ENCODE measurements at places on chromosomes 6 and 20. TPM values are rescaled to one million over a fixed set of nuclear protein-coding genes. Genes with fewer than 3 reads are reported as not detected.

The FAM209B gene
- 3.2 TPM for total RNA-seq

The BPI gene
- total RNA-seq: not detected

GRCh38 chr6:93307505-93308409 lies 111.6 kb downstream of the EPHA7 start:
- no peaks in the 10 kb centered on the region for H3K27me3 ChIP-seq
- H3K4me1 ChIP-seq: no peaks in the 10 kb centered on the region
- no peaks in the 10 kb centered on the region for H3K36me3 ChIP-seq
- H3K27ac ChIP-seq: no peak overlapping the region

The EFCAB8 gene
- 1.8 TPM for total RNA-seq

GRCh38 chr6:164069350-164069990 lies 655.0 kb downstream of the QKI start:
- no peaks in the 10 kb centered on the region for H3K4me1 ChIP-seq
- no peak overlapping the region for H3K27ac ChIP-seq
- peaks cover 12% of the 10 kb centered on the region for H3K27me3 ChIP-seq
- DNase-seq: no peak
- H3K4me3 ChIP-seq: no peak overlapping the region

The RFX6 gene
- total RNA-seq: not detected

The CST5 gene
- not detected for total RNA-seq

DNA sequence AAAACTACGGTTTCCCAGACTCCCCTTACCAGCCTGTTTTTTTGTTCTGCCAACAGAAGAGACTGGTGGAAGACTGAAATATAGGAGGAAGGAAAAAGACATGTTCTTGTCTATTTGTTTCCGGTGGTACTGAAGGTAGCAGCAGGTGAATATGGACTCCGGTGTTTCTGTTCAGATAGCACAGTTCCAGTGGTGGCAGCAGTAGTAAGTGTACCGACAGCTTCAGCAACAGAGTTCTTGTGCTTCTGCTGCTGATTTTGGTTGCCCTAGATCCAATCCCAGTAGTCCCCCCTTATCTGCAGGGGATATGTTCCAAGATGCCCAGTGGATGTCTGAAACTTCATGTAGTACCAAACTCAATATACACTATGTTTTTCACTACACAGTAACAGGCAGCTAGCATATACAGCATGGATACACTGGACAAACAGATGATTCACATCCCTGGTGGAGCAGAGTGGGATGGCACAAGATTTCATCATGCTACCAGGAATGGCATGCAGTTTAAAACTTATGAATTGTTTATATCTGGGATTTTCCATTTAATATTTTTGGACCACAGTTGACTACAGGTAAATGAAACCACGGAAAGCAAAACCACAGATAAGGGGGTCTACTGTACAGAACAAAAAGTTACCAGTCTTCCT lies 301.8 kb downstream of the BTBD9 start:
- H3K36me3 ChIP-seq: peaks cover 3% of the 10 kb centered on the region
- H3K27me3 ChIP-seq: no peaks in the 10 kb centered on the region
- peaks cover 2% of the 10 kb centered on the region for H3K4me1 ChIP-seq
- H3K27ac ChIP-seq: no peak overlapping the region
- DNase-seq: no peak

- H3K4me3 ChIP-seq: no peak overlapping the region
- no peak for DNase-seq
- H3K27me3 ChIP-seq: peaks cover 9% of the 10 kb centered on the region
- H3K36me3 ChIP-seq: no peaks in the 10 kb centered on the region
Measured at GRCh38 chr6:119950681-119951080, 601.1 kb upstream of the MAN1A1 start.

DNA sequence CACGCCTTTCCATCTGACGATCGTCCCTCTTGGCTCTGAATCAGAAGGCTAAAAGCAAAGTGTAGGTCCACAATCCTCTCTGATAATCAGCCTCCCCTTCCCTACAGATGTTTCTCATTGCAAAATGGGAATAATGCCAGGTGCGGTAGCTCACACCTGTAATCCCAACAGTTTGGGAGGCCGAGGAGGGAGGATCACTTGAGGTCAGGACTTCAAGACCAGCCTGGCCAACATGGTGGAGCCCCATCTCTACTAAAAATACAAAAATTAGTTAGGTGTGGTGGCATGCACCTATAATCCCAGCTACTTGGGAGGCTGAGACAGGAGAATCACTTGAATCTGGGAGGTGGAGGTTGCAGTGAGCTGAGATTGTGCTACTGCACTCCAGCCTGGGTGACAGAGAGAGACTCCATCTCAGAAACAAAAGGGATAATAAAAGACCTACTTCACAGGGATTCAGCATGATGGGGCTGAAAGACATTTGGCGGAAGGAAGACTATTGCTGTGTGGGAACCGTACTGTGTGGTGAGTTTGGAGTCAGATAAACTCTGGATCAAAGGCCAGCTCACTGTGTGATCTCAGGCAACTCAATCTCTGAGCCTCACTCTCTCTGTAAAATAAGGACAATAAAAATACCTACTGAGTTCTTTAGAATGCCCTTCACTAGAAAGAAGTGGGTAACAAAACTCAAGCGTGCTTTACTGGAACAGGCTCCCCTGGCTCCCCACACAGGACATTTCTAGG lies 15.9 kb upstream of the SLC9A8 start:
- H3K36me3 ChIP-seq: peaks cover 4% of the 10 kb centered on the region
- H3K27ac ChIP-seq: no peak overlapping the region
- H3K4me1 ChIP-seq: peaks cover 16% of the 10 kb centered on the region

DNA sequence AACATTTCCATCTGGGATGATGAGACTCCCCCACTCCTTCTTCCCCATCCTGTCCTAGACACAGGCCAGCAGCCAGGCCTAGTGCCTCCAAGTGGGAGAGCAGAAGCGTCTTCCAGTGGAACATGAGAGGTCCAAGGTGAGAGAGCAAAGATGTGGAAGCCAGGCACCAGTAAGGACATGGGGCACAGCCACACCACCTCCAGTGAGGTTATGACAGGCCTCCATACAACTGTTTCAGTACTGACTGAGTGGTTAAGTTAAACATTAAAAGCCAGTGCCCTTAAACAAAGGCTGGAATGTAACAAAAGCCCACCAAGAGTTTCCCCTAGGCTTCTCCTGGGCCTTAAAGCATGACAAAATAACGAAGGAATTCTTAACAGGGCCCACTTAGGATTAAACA lies 5.3 kb downstream of the ZBTB24 start:
- DNase-seq: no peak
- peaks cover 70% of the 10 kb centered on the region for H3K4me1 ChIP-seq
- peak overlapping the region; percentile 99 for H3K27ac ChIP-seq
- peaks cover 18% of the 10 kb centered on the region for H3K36me3 ChIP-seq
- no peaks in the 10 kb centered on the region for H3K27me3 ChIP-seq
- H3K4me3 ChIP-seq: peak overlapping the region; percentile 97

DNA sequence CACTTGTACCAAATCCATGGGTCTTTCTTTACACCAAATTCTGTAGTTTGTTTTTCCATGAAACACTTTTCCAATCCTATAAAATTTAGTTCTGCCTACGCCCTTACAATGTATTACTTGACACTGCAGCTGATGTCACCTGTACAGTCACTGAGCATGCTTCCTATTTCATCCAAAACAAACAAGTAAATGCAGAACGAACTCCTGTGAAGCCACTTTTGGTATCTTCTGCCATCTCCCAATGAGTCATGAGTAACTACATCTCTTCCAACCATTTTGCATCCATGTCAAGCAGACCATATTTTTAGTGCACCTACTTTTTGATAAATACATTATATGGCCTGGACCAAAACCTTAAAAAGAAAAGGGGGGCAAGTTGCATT lies 42.4 kb downstream of the HDDC2 start:
- DNase-seq: no peak
- H3K27me3 ChIP-seq: no peaks in the 10 kb centered on the region
- no peaks in the 10 kb centered on the region for H3K36me3 ChIP-seq
- no peak overlapping the region for H3K27ac ChIP-seq
- no peak overlapping the region for H3K4me3 ChIP-seq

DNA sequence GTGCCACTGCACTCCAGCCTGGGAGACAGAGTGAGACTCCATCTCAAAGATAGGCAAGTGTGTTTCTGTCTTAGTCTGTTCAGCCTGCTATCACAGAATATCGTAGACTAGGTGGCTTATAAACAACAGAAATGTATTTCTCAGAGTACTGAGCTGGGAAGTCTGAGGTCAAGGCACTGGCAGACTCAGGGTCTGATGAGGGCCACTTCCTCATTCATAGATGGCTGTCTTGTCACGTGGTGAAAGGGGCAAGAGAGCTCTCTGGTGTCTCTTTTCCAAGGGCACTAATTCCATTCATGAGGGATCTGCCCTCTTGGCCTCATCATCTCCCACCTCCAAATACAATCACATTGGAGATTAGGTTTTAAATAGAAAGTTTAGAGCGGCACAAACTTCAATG lies 95.6 kb upstream of the PHACTR3 start:
- H3K27ac ChIP-seq: no peak overlapping the region
- H3K4me1 ChIP-seq: no peaks in the 10 kb centered on the region
- no peak overlapping the region for H3K4me3 ChIP-seq
- H3K36me3 ChIP-seq: no peaks in the 10 kb centered on the region
- H3K27me3 ChIP-seq: peaks cover 19% of the 10 kb centered on the region
- DNase-seq: no peak

GRCh38 chr6:61886608-61887259 lies 399.3 kb downstream of the KHDRBS2 start:
- H3K27ac ChIP-seq: no peak overlapping the region
- no peak for DNase-seq
- H3K4me3 ChIP-seq: no peak overlapping the region
- no peaks in the 10 kb centered on the region for H3K4me1 ChIP-seq
- H3K27me3 ChIP-seq: no peaks in the 10 kb centered on the region
- H3K36me3 ChIP-seq: peaks cover 2% of the 10 kb centered on the region

DNA sequence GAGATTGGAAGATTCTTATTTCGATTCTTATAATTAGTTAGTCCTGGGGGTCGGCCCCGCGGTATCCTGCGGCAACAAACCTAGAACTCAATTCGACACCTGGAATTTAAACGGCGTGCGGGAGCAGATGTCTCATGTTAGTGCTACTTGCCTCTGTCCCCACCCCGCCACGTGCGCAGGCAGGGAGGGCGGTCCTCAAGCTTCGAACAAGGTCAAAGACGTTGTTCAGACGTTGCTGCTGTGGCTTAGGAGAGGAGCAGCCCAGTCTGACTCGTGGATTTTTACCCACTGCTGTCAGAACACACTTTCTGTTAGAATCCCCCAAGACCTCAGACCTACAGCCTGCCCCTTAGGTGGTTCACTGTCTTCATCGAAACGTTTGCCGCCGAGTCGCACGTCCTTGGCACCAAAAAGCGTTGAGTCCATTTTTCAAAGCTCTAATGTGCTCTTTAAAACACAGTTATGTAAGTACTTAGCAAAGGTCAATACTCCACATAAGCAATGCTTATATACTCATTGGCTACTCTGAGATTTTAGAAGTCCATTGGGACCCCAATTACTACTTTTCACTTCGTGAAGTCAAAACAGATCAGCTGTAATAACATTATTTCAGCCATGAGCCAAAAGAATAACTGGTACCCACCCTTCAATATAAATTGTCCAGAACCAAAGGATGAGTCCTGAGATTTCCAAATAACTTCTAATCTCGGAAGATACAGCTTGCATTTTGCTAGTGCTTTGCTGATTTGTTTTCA lies 2.7 kb upstream of the C6orf62 start:
- peak overlapping the region; percentile 99 for H3K27ac ChIP-seq
- H3K4me3 ChIP-seq: peak overlapping the region; percentile 96
- peaks cover 9% of the 10 kb centered on the region for H3K36me3 ChIP-seq
- H3K4me1 ChIP-seq: peaks cover 32% of the 10 kb centered on the region
- no peak for DNase-seq

GRCh38 chr20:47357296-47358038 lies 968 bp upstream of the ZMYND8 start:
- no peaks in the 10 kb centered on the region for H3K27me3 ChIP-seq
- H3K27ac ChIP-seq: peak overlapping the region; percentile 97
- H3K4me1 ChIP-seq: peaks cover 53% of the 10 kb centered on the region
- peak; percentile 46 for DNase-seq
- peak overlapping the region; percentile 89 for H3K4me3 ChIP-seq

The OR2J3 gene
- total RNA-seq: not detected

GRCh38 chr6:147869869-147870268 lies 361.4 kb downstream of the SAMD5 start:
- H3K27me3 ChIP-seq: peaks cover 5% of the 10 kb centered on the region
- H3K4me3 ChIP-seq: no peak overlapping the region
- H3K27ac ChIP-seq: no peak overlapping the region
- H3K4me1 ChIP-seq: no peaks in the 10 kb centered on the region
- no peaks in the 10 kb centered on the region for H3K36me3 ChIP-seq

GRCh38 chr6:86715676-86716075 lies 221.7 kb upstream of the HTR1E start:
- H3K4me3 ChIP-seq: no peak overlapping the region
- no peaks in the 10 kb centered on the region for H3K27me3 ChIP-seq
- no peak for DNase-seq
- no peaks in the 10 kb centered on the region for H3K4me1 ChIP-seq

DNA sequence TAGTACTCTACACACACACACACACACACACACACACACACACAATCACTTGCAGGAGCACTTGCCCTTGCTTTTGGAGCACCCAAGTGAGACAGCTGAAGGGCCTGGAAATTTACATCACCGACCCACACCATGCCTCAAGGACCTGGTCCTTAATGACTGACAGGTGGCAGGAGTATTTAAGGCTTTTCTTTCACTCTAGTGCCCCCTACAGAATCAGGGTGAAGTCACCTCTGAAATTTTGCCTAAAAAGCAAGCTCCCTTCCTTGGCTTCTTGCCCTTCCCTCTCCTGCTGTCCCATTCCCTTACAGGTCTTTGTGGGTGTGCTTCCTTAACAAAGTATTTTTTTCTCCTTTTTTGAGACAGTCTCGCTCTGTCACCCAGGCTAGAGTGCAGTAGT lies 353.5 kb upstream of the IRAK1BP1 start:
- H3K27me3 ChIP-seq: peaks cover 4% of the 10 kb centered on the region
- DNase-seq: no peak
- peak overlapping the region; percentile 37 for H3K27ac ChIP-seq

DNA sequence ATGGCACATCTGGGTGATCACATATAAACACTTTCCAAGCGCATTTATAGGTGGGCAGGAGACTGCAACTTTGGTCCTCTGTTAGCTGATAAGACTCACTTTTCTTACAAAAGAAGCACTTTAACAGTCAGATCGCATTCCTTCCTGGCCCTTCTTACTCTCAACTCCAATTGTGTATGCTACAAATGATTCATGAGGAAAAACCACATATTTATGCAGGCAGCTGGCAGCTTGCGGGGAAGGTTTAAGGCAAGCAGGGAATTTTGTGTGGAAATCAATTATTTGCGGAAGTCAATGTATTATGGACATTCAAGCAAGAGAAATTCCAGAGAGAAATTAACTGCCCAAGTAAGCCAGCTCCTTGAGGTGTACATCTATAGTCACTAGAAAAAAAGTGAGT lies 194.0 kb downstream of the PKHD1 start:
- H3K27me3 ChIP-seq: no peaks in the 10 kb centered on the region
- H3K36me3 ChIP-seq: no peaks in the 10 kb centered on the region
- no peaks in the 10 kb centered on the region for H3K4me1 ChIP-seq
- DNase-seq: no peak

GRCh38 chr6:20631549-20631924 lies 97.3 kb downstream of the CDKAL1 start:
- peaks cover 2% of the 10 kb centered on the region for H3K36me3 ChIP-seq
- no peak overlapping the region for H3K4me3 ChIP-seq
- no peak overlapping the region for H3K27ac ChIP-seq
- H3K27me3 ChIP-seq: no peaks in the 10 kb centered on the region

- H3K27ac ChIP-seq: no peak overlapping the region
- DNase-seq: no peak
- H3K4me3 ChIP-seq: no peak overlapping the region
Measured at GRCh38 chr6:5854899-5855298, 151.8 kb downstream of the NRN1 start.

The L3MBTL3 gene
- 45.2 TPM for total RNA-seq

All from T-helper 17 cell (primary cell).